ENCODE measurements at places on chromosomes 4 and X.

- DNase-seq = no peak
Observed at GRCh38 chrX:21948897-21949578, 8.5 kb downstream of the SMS start.

DNA sequence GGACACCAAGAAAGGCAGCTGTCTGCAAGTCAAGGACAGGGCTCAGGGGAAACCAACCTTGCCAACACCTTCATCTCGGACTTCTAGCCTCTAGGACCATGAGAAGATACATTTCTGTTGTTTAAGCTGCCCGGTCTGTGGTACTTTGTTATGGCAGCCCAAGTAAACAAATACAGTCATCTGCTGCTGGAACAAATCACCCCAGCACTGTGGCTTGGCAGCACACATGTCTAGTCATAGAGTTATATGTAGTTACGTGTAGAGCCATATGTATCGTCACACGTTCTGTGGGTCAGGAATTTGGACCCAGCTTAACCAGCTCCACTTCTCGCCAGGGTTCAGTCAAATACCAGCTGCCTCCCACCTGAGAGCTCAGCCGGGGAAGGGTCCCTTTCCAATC, 2.5 kb downstream of the HTT-AS start:
- no peak for DNase-seq

DNA sequence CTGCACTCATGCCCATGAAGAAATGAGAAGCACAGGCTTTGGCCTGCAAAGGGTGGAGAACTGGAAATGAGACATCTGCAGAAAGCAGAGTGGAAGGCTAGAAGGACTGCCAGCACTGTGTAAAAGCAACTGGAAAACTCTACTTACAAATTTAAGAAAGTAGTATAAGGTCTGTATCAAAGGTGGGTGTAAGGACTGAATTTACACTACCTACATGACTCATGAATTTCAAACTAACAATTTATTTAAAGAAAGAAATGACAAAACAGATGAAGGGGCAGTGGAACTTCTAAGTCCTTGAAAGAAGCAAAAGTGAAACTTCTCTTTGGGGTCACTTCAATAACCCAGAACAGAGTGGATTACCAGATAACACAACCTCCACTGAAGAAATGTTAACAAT, 71.2 kb downstream of the SLC10A7 start:
- no peak for DNase-seq

DNA sequence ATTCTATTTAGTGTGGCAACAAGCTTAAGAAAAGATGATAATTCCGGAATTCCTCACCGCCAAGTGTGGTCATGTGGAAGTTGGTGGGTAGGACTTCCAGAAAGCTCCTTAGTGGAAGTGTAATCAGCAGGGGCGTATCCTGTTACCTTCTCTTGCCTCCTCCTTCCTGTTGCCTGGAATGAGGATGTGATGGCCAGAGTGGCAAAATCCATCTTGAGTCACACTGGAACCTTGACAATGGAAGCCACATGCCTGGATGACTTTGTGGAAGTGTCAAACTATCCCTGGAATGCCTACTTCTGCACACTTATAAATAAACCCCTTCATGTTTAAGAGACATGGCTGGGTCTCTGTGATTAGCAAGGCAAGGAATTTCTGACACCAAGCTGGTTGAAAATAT, 191.0 kb downstream of the PRDM5 start:
- no peak for DNase-seq

DNA sequence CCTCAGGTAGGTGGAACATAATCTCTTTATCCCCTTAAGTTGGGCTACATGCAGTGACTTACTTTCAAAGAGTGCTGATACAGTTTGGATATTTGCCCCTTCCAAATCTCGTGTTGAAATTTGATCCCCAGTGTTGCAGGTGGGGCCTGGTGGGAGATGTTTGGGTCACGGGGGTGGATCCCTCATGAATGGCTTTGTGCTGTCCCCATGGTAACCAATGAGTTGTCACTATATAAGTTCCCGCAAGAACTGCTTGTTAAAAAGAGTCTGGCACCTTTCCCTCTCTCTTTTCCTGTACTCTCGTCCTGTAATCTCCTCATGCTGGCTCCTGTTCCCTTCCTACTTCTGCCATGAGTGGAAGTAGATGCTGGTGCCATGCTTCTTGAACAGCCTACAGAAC, 71.3 kb downstream of the GLRA3 start:
- DNase-seq = no peak

DNA sequence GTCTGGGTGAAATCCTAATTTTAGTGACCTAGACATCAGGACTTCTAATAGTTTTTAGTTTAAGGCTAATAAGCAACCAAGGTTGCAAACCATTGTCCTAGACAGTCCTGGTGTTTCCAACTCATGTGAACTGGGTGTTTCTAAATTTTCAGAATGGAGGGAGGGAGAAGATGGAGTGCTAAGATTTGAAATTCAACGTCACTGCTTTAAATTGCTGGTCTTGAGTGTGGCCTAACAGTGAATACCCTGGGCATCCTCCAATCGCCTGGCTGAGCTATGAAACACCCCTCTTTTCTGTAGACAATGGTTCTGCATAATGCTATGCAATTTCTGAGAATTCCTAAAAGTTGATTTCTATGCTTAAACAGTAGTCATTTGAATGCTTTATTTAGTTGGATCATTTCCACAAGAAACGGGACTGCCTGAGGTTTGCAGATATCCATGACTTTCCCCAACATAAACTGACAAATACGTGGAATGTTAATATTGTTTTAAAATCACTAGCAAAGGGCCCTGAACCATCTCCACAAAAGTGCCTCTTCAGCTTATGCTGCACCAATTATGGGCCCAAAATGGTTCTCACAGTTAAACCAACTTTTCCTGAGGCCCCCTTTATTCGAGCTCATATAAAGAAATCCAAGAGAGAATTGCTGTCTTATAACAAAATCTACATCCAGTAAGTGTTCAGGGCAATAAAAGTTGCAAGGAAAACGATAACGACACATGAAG, 1.1 kb downstream of the FBXL5 start:
- DNase-seq = no peak

DNA sequence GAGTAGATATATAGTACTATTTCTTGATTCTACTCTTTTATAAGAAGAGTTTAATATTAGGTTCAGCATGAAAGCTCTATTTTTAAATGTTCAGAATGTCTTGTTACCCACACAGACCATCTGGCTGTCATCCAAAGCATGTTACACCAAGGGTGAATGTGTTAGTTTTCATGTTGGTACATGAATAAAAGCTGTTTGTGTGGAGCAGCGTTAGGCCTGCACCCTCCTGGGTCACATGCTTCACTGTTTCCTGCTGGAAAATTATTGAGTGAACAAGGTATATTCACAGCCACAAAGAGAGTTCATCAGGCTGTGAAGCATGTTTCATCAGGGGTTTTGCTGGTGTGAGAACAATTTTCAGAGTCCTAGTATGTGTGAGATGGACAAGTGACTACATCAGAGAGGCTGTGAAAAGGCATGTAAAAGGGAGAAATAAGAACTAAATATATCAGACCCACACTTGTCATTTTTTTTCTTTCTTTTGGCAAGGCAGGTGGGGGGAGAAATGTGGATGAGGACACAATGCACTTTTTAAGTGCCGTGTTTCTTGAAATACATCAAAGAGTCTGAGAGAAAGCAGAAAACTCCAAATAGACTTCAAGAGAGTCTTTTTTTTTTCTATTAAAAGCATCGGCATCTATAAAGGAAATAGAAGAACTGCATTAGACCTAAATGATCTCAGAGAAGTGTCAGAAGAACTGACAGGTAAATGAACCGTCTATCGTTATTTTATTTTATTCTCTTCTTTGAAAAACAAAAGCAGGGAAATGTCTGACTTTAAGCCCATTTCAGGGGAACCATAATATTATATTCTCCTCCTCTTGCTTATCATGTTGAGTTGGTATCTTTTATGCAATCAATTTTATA, 2429.7 kb downstream of the PCDH7 start:
- DNase-seq = no peak

DNA sequence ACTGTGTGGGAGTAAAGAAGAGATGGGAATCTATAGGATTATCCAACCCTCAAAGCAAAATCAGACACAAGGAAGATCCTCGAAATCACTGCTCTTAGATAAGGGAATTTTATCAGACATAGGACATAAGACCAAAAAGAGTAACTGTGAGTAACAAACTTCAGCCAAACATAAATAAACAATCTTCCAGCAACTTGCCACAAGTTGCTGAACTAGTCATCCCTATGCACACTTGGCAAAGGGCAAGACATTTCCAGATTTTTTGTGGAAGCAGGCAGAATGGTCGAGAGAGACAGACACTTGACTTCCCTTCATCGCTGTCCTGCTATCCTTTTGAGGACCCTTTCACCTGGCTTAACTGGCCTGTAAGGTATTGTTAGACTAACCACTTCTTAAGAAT, 89.6 kb downstream of the KCNIP4 start:
- no peak for DNase-seq

DNA sequence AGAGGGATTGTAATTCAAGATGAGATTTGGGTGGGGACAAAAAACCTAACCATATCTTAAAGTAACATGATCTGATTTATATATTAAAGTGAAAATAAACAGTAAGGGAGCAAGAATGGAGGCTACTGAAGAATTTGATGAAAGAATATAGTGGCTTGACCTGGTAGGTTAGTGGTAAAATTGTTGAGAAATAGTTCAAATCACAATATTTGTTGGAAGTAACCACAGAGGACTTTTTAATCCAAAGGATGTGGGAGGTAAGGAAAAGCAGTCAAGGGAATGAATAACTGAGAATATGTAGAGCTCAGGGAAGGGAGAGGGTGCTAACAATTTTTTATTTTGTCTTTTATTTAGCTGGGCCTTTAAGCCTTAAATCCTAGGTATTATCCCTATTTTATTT, 139.8 kb upstream of the HS3ST1 start:
- DNase-seq = no peak

GRCh38 chrX:29066516-29066915, 479.3 kb downstream of the IL1RAPL1 start:
- DNase-seq = no peak

- no peak for DNase-seq
Observed at GRCh38 chrX:70455366-70456202, 10.9 kb downstream of the DLG3 start.

DNA sequence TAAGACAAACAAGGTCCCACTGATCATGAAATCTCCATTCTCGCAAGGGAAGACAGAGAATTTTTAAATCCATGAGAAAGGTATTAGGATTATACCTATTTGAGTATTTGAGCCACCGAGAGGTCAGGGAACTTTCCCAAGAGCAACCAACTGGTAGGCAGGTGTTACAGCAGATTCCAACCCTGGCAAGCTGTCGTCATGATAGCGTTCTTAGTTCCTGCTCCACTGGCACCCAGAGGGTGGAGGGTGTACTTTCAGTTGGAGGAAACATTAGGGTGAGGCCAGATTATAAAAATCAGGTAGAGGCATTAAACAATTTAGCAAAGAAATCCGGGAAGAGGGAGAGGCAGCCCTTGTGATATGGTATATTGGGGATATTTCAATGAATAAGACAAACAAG, 23.3 kb downstream of the COQ2 start:
- no peak for DNase-seq

DNA sequence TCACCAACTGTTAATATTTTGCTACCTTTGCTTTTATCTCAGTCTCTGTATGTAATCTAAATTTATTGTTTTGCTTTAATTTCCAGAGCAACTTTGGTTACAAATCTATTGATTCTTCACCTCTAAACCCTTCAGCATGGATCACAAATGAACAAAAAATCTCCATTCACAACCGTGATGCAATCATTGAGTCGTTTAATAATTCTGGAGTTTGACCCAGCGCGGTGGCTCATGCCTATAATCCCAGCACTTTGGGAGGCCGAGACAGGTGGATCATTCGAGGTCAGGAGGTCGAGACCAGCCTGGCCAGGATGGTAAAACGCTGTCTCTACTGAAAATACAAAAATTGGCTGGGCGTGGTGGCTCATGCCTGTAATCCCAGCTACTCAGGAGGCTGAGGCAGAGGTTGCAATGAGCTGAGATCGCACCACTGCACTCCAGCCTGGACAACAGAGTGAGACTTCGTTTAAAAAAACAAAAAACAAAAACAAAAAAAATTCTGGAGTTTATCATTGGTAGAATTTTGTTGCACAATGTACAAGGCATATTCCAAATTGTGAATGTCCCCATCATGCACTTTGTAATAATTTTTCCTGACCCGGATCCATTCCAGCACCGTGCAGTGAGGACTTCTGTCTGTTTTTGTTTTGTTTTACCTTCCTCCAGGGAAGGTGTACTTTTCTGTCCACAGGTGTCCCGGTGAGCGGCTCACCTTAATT, 2.3 kb upstream of the IDUA start:
- DNase-seq = no peak

DNA sequence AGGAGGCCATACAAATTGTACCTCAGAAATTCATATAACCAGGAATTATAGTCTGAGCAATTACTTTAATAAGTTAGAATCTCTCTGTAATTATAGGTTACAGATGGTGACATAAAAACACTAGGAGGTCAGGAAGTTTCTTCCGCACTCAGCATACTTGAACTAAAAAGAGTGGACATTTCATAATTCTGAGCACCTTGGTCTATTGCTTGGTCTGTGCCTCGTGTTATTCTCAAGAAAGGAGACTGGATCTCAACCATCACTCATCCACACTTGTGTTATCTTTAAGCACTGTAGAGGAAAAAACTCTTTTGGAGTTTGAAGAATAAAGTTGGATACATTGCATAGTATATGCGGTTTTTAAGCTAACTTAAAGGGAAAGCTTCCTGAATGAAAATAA, 91.1 kb downstream of the SYNPO2 start:
- no peak for DNase-seq

DNA sequence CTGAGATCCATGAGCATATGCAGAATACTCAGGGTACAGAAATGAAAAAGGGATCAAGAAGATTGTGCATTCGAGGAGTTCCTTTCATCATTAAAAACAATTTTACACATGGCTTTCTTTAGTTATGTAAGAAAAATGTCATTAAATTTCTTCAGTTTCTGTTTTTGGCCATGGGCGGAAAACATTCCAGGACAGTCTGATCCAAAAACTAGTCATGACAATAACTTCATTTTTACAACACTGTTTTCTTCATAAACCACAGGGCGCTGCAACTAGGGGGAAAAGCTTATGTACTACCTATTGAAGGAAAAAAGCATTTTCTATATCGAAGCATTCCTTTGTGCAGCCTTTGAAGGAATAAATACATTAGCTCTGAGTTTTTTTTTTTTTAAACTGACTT, 28.2 kb downstream of the IL13RA1 start:
- DNase-seq = no peak

- no peak for DNase-seq
Observed at GRCh38 chrX:64202808-64203325, 2.6 kb downstream of the AMER1 start.

DNA sequence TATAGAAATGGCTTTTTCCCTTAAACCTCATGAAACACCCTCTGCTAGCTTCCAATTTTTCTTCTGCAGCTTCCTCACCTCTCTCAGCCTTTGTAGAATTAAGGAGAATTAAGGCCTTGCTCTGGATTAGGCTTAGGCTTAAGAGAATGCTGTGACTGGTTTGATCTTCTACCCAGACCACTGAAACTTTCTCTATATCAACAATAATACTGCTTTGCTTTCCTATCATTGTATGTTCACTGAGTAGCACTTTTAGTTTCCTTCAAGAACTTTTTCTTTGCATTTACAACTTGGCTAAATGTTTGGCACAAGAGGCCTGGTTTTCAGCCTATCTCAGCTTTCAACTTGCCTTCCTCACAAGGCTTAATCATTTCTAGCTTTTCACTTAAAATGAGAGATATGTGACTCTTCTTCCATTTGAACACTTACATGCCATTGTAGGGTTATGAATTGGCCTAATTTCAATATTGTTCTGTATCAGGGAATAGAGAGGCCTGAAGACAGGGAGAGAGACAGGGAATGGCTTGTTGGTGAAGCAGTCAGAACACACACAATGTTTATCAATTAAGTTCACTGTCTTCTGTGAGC, 28.2 kb downstream of the TMEM154 start:
- no peak for DNase-seq

- no peak for DNase-seq
Observed at GRCh38 chrX:16528620-16529019, 121.3 kb upstream of the S100G start.

- DNase-seq = no peak
Observed at GRCh38 chr4:155889031-155889793, 14.3 kb upstream of the TDO2 start.
